ENCODE measurements at places on chromosomes 5 and 9.

GRCh38 chr5:78824831-78825281 is 160.3 kb downstream of the ARSB start:
- no peak for DNase-seq

GRCh38 chr9:134271338-134272301 is 54.6 kb upstream of the RXRA start:
- no peak for DNase-seq

DNA sequence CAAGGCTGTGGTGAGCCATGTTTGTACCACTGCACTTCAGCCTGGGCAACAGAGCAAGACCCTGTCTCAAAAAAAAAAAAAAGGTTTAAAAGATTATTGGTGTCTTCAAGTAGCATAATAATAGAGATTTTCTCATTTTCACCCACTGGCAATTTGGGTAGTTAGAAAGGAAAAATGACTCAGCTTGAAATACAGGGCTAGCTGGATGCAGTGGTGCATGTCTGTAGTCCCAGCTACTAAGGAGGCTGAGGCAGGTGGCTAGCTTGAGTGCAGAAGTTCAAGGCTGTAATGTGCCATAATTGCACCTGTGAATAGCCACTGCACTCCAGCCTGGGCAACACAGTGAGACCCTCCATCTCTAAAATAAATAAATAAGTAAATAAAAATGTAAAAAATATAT is 111.1 kb downstream of the ARRDC3 start:
- no peak for DNase-seq

GRCh38 chr5:26889815-26890214 is 148.6 kb downstream of the CDH9 start:
- no peak for DNase-seq

DNA sequence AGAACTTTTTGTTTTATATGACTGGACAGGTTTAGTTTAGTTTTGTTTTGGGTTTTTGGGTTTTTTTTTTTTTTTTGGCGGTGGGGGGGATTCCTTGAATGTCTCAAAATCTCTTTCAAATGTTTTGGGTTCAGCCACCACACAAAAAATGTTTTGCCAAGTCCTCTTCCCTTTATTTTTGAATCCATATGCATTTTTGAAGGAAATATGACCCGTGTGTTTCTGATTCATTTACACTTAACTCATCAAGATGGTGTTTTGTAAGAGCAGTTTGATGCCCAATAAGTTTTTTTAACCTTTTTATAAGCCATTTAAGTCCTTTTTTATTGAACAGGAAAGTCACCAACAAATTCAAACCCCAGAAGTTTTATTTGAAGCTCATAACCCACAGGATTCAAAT is 209.8 kb downstream of the CWC27 start:
- DNase-seq: no peak

GRCh38 chr9:109372246-109372645 is 51.4 kb upstream of the EPB41L4B start:
- no peak for DNase-seq

DNA sequence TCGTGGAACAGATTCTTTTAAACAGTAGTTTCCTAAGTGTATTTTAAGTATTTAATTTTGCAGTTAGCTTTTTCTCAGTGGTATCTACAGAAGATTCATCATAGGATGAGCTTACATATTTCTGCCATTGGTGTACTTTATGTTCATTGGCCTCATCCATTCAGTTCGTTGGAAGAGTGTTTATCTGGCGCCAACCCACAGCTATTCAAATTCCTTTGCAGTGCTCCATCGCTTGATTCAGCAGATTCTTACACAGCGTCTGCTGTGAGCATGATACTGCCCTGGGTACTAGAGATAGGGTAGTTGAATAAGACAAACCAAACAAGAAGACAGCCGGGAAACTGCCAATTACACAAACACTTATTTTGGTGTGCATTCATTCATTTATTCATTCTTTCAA is 55.1 kb downstream of the NUP214 start:
- DNase-seq: no peak

GRCh38 chr9:120351106-120351505 is 228.9 kb downstream of the CDK5RAP2 start:
- no peak for DNase-seq

DNA sequence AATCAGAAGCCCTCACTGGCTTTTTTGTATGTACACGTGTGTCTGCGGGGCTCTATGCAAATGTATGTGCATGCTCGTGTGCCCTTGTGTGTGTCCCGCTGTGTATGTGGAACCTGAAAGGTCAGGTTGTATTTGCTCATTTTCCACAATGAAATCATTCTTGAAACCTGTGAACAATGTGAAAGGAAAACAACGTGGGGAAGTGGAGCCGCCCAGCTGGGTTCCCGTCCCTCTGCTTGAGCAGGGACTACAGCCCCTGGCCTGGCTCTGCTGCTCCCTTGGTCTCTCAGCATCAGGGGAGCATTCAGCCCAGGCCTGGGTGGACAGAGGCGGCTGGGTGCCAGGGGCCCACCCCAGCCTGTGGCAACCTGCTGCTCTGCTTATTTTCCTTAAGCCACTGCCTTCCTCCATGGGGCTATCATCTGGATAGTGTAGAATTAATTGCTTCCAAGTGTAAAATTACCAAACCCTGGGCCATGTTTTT is 3.0 kb downstream of the ECSCR start:
- DNase-seq: no peak

- no peak for DNase-seq
These were observed 3.4 kb downstream of the C1QTNF3 start for GRCh38 chr5:34039398-34040157.

DNA sequence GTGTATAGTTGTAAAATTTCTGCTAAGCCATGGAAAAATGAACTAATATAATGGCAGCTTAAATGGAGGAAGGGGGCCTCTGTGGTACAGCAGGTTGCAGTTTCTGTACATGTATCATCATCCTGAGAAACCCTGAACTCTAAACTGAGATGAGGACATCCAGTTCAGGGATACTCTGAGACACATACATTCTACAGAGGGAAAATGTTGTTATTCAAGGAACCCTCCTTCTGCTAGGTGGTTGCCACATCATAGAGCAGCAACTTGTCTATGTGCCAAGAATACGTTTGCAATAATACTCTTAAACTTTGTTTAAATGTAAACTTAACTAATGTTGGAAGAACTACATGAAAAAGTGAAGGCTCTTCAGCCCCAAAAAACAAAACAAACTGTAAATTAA is 1310.8 kb upstream of the WWC1 start:
- DNase-seq: no peak

DNA sequence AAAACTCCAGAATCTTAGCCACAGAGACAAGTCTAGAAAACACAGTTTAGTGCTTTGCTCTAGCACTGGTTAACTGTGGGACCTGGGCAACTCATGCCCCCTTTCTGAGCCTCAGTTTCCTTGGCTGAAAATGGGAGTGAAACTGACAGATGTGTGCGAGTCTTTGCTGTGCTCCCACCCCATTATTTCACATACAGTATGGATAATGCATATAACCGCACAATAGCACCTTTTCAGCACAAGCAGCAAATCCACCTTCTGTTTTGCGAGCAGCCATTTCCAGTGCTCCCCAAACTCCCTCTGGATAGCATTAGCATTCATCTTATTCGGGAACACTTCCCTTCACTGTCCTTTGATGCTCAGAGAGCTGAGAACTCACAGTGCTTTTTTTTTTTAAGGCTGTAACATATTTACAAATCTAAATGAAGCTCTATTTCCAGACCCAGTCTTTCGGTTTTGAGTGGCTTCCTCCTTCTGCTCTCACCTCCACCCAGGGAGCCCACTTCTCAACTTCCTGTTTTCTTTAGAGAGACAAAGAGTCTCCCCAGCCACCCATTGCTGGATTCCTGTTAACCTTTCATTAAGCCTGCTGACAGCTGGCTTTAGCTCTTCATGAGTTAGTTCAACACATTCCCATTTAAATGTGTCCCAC is 49.2 kb downstream of the TIMD4 start:
- DNase-seq: no peak

DNA sequence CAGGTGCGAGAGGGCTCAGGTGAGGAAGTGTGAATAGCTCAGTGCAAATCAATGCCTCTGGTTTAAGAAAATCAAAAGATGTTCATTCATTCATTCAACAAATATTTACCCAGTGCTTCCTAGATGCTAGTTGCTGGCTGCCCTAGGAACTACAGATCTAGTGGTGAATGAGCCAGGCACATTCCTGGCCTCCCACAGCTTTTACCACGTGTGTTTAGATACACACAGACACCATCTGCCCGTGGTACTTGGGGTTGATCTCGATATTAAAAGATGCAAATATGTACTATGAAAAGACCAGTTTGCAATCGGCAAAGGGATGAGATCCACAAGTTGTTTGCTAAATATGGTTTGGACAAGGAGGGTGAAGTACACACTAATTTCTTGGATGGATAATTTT is 78.2 kb downstream of the GTF3C4 start:
- DNase-seq: no peak

- no peak for DNase-seq
These were observed 222.9 kb upstream of the FTMT start for GRCh38 chr5:121628783-121629182.

DNA sequence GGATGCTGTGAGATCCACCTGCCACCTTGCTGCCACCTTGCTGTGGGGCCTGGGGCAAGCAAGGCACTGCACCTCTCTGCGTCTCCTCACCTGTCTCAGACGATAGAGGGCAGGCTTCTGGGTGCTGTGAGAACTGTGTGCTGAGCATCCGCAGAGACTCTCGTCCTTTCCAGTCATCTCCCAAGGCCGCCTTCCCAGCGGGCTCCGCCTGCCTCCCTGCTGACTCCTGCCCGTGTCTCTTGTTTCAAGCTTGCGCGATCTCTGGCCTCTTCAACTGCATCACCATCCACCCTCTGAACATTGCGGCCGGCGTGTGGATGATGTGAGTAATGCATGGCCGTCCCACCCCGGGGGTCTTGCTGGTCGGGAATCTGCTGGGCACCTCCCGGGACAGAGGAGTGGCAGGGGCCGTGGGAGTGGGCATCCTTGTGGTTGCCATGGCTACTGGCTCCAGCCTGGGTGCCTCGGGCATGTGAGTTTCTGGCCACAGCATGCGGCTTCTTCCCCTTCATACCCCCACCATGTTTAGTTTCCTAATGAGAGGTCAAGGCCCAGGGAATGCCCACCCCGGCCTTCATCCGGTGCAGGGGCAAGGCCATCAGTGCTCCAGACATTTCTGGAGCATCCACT is 3.6 kb downstream of the CACFD1 start:
- no peak for DNase-seq

DNA sequence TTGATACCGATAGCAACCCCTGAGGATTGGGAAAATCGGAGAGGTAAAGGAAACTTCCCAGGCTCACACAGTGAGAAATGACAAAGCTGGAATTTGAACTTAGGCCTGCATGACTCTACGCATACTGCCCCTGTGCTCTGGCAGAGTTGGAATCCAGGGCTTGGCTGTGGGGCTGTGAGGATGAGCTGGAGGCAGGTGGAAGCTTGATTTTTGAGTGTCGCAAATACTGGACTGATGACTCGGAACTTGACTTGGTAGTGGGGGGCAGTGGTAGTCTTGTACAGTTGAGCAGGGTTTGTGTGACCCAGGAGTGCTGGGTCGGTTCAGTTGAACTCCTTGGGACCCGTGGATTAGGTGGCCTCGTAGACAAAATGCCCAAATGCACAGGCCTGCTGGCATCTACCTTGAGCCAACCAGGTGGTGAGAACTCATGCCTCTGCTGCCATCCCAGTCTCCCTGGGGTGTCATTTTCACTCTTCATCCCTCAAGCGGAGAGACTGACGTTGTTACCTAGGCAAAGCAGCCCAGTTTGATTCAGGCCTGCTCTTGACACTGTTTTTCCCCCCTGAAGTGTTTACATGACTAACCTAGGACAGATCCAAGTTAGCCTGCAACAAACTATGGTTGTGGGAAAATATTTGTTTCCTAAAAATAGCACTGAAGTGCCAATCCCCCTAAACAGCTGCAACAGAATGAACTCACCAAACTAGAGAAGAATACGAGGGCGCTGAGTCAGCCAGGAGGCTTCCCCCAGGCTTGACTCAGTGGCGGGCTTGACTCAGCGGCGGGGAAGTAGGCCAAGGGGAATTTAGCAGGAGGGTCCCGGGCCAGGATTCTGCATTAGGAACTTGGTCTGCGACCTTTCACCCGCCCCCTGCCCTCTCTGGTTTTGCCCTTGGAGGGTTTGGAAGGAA is 45.7 kb upstream of the ORM1 start:
- no peak for DNase-seq

DNA sequence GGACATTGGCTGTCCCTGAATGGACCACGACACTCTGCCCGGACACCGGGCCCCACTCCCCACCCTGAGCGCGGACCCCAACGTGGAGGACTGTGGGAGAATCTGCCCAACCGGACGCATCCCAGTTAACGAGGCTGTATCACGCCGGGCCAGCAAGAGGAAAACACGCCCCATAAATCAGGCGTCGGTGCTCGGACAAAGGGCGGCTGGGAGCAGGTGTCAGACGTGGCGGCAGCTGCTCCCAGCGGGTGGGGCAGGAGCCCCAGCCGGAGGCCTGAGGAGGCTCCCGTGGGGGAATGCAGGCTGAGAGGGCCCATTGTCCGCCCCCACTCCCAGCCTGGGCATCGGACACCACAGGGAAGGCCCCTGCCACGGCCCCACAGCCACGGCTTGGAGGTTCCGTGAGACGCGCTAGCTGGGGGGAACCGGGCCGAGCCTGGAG is 19.2 kb downstream of the NOTCH1 start:
- no peak for DNase-seq

DNA sequence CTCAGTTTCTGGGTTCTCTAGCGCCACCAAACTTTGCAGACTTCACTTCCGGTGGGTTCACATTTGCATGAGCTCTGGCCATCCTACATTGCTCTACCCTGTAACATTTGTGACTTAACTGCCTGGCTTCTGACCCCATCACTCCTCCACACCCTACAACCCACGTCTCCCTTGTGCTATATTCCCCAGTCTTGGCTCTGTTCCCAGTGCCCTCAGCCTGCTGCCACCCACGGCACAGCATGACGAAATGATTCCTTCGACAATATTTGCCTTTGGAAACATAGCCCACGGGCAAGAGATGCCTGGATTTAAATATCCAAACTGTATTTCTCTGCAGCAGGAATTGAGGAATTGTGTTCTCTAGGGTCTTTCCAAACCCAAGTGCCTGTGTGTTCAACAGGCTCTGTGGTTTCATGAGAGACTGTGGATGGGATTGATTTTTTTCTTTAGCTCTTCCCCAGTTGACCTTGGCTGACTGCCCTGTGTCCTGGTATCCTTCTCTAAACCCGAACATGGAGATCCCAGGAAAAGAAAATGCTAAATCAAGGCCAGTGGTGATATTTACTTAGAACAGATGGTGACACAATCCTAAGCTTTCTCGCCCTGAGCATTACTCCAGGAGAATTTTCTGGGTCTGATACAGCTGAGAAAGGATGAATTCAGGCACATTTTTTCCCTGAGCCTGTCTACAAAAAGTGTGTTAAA is 44.4 kb upstream of the GRIA1 start:
- DNase-seq: peak; percentile 44

GRCh38 chr9:95047452-95048224 is 269.9 kb downstream of the FANCC start:
- DNase-seq: no peak

All from testis (tissue), 5 donors.